ENCODE measurements at places on chromosomes 3 and 15. TPM values are rescaled to one million over a fixed set of nuclear protein-coding genes. Genes with fewer than 3 reads are reported as not detected.
A peak's percentile ranks its signal among the peaks of the same experiment; 100 is the strongest.

DNA sequence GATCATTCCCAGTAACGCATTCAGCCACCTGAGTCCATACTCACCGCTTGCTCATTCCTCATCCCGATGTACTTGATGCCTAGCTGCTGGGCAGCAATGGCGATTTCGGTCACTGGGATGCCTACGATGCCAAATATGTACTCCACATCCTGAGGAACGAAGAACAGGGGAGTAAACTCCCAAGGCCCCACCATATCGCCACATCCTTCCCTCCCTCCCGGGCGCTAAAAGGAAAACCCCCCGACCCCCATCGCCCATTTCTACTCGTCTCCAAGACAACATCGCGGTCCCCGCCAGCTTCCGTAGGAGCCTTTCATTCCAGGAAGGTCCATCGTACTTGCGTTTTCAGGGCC, 347 bp downstream of the HACL1 start:
- no peak for DNase-seq
- H3K4me1 ChIP-seq, result peaks cover 25% of the 10 kb centered on the region
- H3K27ac ChIP-seq, result peak overlapping the region; percentile 89
- H3K36me3 ChIP-seq, result peaks cover 22% of the 10 kb centered on the region

DNA sequence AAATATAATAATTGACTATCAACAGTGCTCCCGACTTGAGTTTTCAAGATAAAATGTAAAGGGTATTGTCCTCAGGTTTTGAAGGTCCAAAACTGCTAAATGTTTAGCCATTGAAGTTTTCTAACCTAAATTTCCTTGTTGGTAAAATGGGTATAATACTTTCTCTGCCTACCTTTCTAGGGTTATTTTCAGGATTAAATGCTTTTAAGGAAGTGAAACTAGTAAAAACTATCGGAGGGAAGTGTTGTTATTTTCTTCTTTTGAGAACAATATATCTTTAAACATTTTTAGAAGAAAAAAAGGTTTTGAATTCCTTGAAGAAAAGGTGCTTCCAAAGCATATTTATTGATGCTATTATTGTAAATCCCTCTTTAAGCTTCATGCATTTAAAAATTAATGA, 67.3 kb downstream of the FILIP1L start:
- no peak overlapping the region for H3K27ac ChIP-seq
- no peak for DNase-seq
- no peaks in the 10 kb centered on the region for H3K4me1 ChIP-seq
- no peaks in the 10 kb centered on the region for H3K27me3 ChIP-seq
- no peaks in the 10 kb centered on the region for H3K36me3 ChIP-seq
- H3K4me3 ChIP-seq, result no peak overlapping the region

Gene LRRC3B
- not detected for total RNA-seq

Gene CCR9
- 0.61 TPM for total RNA-seq

DNA sequence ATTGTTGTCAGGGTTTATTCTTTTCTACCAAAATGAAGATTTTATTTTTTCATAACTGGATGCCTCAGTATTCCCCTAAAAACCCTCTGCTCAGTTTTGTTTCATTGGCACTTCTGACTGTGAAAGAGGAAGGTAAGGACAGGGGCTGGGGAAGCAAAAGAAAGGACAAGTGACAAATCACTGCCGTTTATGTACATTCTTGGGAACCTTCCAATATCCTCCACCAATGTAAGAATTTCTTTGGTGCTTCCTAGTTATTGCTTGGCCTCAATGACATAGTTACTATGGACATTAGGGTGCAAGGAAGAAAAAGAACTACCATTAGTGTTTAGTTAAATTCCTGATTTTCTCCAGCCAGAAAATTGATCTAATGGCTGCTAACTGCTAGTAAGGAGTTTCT, 131.0 kb upstream of the C15orf61 start:
- no peak for DNase-seq
- no peak overlapping the region for H3K4me3 ChIP-seq
- H3K36me3 ChIP-seq, result no peaks in the 10 kb centered on the region
- no peaks in the 10 kb centered on the region for H3K27me3 ChIP-seq

DNA sequence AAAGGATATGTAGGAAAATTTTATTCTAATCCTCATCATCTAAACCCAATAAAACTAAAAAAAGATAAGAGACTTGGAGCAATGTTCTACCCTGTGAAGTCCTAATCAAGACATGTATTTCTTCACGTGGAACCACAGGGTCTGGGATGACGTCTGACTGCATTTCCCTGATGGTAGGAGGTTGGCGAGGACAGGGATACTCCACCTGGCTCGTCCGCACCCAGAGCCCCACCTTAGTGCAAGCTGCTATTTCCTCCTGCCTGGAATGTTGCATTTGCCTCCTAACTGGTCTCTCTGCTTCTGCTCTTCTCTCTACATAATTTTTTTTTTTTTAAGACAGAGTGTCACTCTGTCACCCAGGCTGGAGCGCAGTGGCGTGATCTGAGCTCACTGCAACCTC, 57.7 kb upstream of the RASGRP1 start:
- H3K27me3 ChIP-seq, result no peaks in the 10 kb centered on the region
- no peak overlapping the region for H3K4me3 ChIP-seq
- H3K27ac ChIP-seq, result no peak overlapping the region
- DNase-seq, result no peak

Gene LRRK1
- total RNA-seq, result 15.1 TPM

Gene LYZL4
- not detected for total RNA-seq

- DNase-seq, result no peak
- no peaks in the 10 kb centered on the region for H3K36me3 ChIP-seq
- no peak overlapping the region for H3K4me3 ChIP-seq
- H3K4me1 ChIP-seq, result no peaks in the 10 kb centered on the region
- H3K27me3 ChIP-seq, result no peaks in the 10 kb centered on the region
These were observed 11.4 kb upstream of the HDGFL3 start for GRCh38 chr15:83219026-83219425.

Gene FGF12
- not detected for total RNA-seq

GRCh38 chr3:94331831-94332230, 269.0 kb downstream of the NSUN3 start:
- no peak overlapping the region for H3K27ac ChIP-seq
- no peak for DNase-seq
- H3K36me3 ChIP-seq, result no peaks in the 10 kb centered on the region
- H3K27me3 ChIP-seq, result no peaks in the 10 kb centered on the region
- no peaks in the 10 kb centered on the region for H3K4me1 ChIP-seq

Gene PLD1
- 1.8 TPM for total RNA-seq

GRCh38 chr3:196013587-196014487, 68.1 kb downstream of the TFRC start:
- no peak overlapping the region for H3K27ac ChIP-seq
- no peak overlapping the region for H3K4me3 ChIP-seq
- no peak for DNase-seq
- no peaks in the 10 kb centered on the region for H3K27me3 ChIP-seq

- no peaks in the 10 kb centered on the region for H3K4me1 ChIP-seq
- no peak overlapping the region for H3K27ac ChIP-seq
- no peak overlapping the region for H3K4me3 ChIP-seq
- no peaks in the 10 kb centered on the region for H3K27me3 ChIP-seq
- no peak for DNase-seq
- H3K36me3 ChIP-seq, result no peaks in the 10 kb centered on the region
These were observed 83.3 kb upstream of the TSC22D2 start for GRCh38 chr3:150324788-150325187.

DNA sequence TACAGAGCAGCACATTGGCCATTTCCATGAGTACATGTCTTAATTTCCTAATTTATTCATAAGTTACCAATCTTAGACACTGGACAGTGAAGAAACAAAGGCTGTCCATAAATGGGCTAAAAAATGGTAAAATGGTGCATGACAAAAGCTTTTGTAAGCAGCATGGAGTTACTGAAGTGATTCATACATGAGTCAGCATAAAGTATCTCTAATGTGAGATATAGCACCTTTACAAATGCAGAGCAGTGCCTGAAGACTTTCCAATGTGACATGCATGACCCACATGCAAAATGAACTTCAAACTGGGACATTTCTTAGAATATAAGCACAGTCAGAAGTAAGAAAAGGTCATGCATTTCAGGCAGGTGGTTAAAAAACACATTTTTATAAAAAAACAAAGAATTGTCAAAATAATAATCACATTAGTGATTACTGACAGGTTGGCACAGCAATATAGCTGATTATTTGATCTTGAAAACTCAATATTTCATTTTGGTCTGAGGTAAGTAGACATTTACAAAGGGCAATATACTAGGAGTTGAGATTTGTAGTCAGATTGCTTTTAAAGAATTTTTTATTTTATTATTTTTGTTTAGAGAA, 299.3 kb downstream of the PLCL2 start:
- no peak overlapping the region for H3K4me3 ChIP-seq
- no peaks in the 10 kb centered on the region for H3K4me1 ChIP-seq
- no peak for DNase-seq
- no peaks in the 10 kb centered on the region for H3K27me3 ChIP-seq
- no peaks in the 10 kb centered on the region for H3K36me3 ChIP-seq

Data from naive thymus-derived CD4-positive, alpha-beta T cell (primary cell).